ENCODE measurements at places on chromosomes 12 and 14. TPM values are rescaled to one million over a fixed set of nuclear protein-coding genes. Genes with fewer than 3 reads are reported as not detected.

GRCh38 chr12:65878540-65878939 lies 54.3 kb downstream of the HMGA2 start:
- no peak overlapping the region for H3K27ac ChIP-seq
- H3K4me3 ChIP-seq: no peak overlapping the region
- H3K36me3 ChIP-seq: no peaks in the 10 kb centered on the region
- H3K4me1 ChIP-seq: peaks cover 36% of the 10 kb centered on the region
- peaks cover 4% of the 10 kb centered on the region for H3K27me3 ChIP-seq

DNA sequence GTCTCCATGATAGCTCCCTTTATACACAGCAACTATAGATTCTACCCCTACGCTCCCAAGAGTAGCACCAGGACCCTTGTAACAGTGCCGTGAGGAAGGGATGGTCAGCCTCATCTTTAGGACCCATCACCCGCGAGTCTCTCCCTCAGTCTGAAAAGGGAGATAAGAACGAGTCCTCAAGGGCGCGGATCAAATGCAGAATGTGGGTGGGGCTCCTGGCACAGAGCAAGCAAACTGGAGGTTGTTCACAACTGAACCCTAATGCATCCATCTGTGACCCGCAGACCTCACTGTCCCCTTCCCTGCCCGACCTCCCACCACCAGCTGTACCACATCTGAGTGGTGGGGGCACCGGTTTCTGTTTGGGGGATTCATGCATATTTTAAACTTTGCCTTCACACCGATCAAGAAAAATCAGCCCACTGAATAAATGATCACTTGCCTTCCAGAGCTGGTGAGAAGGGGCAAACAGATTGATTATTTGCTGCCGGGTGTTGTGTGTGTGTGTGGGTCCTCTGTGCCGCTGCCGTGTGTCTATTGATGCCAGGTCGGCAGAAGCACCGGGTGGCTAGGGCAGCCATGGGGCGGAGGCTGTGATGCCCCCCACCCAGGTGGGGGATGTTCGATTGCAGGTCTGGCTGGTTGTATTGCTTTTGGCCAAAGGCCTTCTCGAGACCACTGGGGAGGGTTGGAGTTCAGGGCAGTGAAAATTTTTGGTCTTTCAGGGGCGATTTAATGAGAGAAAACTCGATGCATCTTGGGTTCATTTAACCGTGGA lies 35.7 kb upstream of the BEGAIN start:
- no peak for DNase-seq
- H3K27ac ChIP-seq: no peak overlapping the region
- peaks cover 12% of the 10 kb centered on the region for H3K27me3 ChIP-seq

- no peak overlapping the region for H3K27ac ChIP-seq
- no peaks in the 10 kb centered on the region for H3K36me3 ChIP-seq
- no peaks in the 10 kb centered on the region for H3K4me1 ChIP-seq
Observed at GRCh38 chr12:76523408-76523807, 36.2 kb downstream of the OSBPL8 start.

DNA sequence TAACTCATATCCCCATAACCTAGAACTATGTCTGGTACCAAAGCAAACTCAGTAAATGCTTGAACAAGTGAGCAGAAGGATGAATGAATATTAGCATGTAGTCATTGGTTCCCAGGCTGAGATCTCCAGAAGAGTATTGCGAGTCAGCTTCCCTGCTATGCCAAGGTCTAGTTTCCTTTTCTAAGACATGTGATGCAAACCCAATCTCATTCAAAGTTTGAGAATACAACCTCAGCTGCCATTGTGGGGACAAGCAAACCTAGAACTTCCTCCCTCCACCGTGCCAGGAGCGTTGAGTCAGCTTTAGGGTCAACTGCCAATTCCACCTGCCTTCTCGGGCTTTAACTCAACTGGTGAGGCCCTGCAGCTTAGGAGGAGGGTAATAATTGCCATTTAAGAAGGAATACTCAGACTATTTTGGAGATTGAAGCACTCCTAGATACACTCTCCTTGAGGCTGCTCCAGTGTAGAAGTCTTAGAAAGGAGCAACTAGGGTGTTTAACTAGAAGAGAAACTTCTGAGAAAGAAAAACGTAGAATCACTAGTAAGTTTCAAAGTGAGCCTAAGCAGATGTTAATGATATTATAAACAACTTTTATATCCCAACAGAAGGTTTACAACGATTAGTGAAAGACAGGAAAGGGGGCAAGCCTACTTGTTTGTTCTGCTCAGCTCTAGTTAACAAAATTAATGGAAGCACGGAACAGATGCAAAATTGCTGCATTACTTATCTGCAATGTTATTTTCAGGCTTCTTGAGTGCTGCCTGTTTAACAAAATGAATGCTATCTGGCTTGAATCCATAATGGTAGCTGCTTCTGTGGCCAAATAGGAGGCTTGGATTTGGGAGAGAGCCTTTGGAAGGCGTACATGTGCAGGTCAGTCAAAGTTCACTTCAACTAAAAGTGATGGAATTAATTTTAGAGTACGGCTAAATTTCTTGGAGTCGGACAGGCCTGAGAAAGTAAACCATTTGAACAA lies 96.9 kb downstream of the HELB start:
- H3K36me3 ChIP-seq: no peaks in the 10 kb centered on the region
- H3K27me3 ChIP-seq: 0 out of 2 replicates have a peak, but pooled peaks cover 3% of the 10 kb centered on the region
- H3K27ac ChIP-seq: no peak overlapping the region
- no peaks in the 10 kb centered on the region for H3K4me1 ChIP-seq
- no peak overlapping the region for H3K4me3 ChIP-seq
- DNase-seq: no peak

DNA sequence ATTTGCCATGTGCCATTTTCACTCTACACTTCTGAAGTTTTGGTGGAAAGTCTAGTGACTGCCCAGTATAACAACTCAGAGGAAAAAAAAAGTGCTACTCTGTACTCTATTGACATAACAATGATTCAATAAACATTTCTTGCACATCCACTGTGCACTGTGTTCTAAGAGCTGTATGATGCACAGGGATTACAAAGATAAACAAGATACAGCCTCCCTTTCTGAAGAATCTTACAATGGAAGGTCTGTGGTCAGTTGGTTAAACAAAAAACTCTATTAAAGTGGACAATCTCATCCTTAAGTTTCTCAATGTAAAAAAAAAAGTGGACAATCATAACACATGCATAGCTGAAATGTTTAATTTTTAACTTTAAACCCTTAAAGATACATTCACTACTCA lies 105.7 kb upstream of the RASSF8 start:
- DNase-seq: peak; percentile 76
- H3K36me3 ChIP-seq: no peaks in the 10 kb centered on the region
- peaks cover 13% of the 10 kb centered on the region for H3K4me1 ChIP-seq
- no peaks in the 10 kb centered on the region for H3K27me3 ChIP-seq

DNA sequence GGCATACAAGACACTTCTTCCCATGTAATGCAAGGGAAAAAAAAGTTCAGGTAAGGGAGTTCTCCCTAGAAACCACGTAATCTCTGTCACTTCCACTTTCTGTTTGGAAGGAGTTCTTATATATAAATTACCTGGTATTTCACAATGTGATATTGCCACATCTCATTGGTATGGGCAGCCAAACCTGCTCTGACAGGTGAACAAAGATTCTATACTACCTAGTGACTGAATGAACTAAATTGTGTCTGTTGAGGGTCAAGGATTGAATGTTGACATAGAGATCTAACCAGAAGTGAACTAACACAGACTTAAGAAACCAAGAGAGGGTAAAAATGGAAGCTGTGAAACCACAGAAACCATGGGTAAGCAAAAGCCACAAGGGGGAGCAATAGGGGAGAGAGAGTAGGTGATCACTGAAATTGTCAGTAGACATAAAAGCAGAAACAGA lies 161.3 kb downstream of the RPL10L start:
- H3K4me1 ChIP-seq: no peaks in the 10 kb centered on the region

GRCh38 chr12:48671231-48671856 lies 10.7 kb downstream of the KANSL2 start:
- DNase-seq: no peak
- no peak overlapping the region for H3K27ac ChIP-seq
- no peaks in the 10 kb centered on the region for H3K27me3 ChIP-seq
- no peak overlapping the region for H3K4me3 ChIP-seq
- H3K4me1 ChIP-seq: peaks cover 4% of the 10 kb centered on the region

DNA sequence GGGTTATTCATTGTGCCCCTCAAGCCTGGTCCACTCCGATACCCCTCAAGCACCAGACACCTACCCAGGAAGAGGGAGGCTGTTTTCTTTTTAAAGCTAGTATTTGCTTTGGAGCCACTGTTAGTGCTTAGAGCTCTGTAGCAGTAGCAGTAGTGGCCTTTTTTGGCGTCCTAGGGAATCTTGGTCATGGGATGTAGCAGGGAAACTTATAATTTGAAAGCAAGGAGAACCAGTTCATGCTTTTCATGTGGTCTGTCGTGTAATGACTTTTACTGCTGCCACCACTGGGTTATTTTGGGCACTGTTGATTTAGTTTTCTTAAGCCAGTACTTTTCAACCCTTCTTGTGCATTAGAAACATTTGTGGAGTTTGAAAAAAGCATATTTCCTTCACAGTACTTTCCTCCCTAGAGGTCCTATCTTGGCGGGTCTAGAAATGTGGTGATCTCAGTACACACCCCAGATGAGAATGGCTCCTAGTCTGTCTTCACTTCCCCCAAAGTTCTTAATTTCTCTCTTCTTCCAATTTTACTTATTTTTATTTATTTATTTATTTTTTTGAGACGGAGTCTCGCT lies 49.7 kb downstream of the MARK3 start:
- DNase-seq: no peak
- no peaks in the 10 kb centered on the region for H3K4me1 ChIP-seq
- H3K27ac ChIP-seq: no peak overlapping the region
- no peak overlapping the region for H3K4me3 ChIP-seq

- H3K27me3 ChIP-seq: no peaks in the 10 kb centered on the region
- H3K4me3 ChIP-seq: no peak overlapping the region
- DNase-seq: peak; percentile 87
- no peaks in the 10 kb centered on the region for H3K36me3 ChIP-seq
- peaks cover 66% of the 10 kb centered on the region for H3K4me1 ChIP-seq
Observed at GRCh38 chr12:27615331-27615891, 80.8 kb upstream of the REP15 start.

GRCh38 chr14:100370003-100370402 lies 46.9 kb downstream of the SLC25A47 start:
- DNase-seq: no peak
- no peak overlapping the region for H3K27ac ChIP-seq
- peaks cover 16% of the 10 kb centered on the region for H3K4me1 ChIP-seq
- no peaks in the 10 kb centered on the region for H3K27me3 ChIP-seq
- peaks cover 66% of the 10 kb centered on the region for H3K36me3 ChIP-seq
- H3K4me3 ChIP-seq: no peak overlapping the region

- H3K27ac ChIP-seq: peak overlapping the region; percentile 40
- H3K36me3 ChIP-seq: no peaks in the 10 kb centered on the region
- peaks cover 51% of the 10 kb centered on the region for H3K4me1 ChIP-seq
- no peak overlapping the region for H3K4me3 ChIP-seq
Observed at GRCh38 chr14:71478542-71478941, 453.7 kb upstream of the RGS6 start.

DNA sequence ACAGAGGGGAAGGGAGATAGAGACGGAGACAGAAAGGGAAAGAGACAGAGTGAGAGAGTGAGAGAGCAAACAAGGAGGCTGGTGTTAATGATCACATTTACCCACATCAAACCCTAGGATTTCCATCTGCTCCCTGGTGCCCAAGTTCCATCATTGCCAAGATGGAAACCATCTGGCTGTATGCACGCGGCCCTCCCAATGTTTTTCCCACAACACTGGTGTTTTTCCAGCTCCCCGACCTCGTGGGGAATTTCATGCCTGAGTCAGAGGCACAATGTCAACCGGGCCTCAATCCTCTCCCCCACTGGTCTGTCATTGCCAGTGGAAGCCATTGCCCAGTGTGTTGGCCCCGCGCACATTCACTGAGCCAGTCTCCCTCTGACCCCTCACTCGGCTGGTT lies 19.9 kb upstream of the BDKRB2 start:
- no peaks in the 10 kb centered on the region for H3K36me3 ChIP-seq
- H3K27me3 ChIP-seq: no peaks in the 10 kb centered on the region
- H3K4me1 ChIP-seq: peaks cover 29% of the 10 kb centered on the region

DNA sequence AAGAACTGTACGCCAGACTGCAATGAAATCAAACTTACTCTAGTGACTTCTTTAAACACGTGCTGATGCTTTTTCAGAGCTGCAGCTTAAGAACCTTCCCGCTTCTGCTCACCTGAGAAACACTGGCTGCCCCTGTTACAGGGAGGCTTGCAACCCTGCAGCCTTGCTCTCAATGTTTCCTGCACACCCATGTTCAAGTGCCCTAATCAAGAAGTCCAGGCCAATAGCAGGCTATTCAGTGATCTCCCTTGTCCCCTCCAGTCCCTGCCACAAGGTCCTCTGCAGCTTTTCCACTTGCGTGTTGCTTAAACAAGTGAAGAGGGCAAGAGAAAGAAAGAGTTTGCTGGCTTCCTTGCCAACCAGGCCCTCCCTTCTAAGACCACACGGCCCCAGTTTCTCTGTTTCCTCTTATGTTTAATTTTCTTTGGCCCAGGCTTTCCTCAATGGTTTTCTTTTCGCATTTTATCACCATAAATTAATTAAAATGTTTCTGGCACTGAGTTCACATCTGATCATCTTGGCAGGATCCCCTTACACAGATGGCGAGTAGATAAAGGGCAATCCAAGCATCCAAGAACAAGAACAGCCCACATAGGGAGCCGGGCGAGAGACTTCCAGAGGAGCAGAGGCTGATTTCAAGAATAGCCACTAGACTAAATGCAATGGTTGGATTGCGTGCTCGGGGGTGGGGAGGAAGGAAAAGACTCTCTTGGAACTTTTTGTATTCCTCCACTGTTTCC lies 82.3 kb upstream of the CDKN3 start:
- H3K27me3 ChIP-seq: no peaks in the 10 kb centered on the region
- no peak for DNase-seq
- no peak overlapping the region for H3K4me3 ChIP-seq
- H3K4me1 ChIP-seq: peaks cover 15% of the 10 kb centered on the region
- H3K27ac ChIP-seq: no peak overlapping the region

DNA sequence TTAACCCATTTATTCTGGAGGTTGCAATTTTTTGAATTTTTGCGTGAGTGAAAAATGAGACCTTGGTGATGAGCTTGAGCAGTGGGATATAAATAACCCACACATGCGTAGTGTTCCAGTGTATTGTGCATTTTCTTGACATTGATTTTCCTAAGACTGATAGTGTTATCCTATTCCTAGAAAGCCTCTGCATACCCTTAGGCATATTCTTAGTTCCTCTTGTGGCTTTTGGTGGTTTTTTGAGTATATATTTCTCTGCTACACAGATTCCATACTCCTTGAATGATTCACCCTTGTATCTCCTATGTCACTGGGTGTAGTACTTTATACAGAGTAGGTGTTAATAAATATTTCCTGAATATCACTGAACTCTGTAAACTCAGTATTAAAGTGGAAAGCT lies 363.4 kb upstream of the PDE3A start:
- H3K27me3 ChIP-seq: no peaks in the 10 kb centered on the region
- H3K36me3 ChIP-seq: no peaks in the 10 kb centered on the region
- no peak overlapping the region for H3K4me3 ChIP-seq
- H3K4me1 ChIP-seq: no peaks in the 10 kb centered on the region
- DNase-seq: no peak

GRCh38 chr14:90839024-90839888 lies 23.0 kb upstream of the TTC7B start:
- DNase-seq: peak; percentile 15
- H3K27ac ChIP-seq: no peak overlapping the region
- no peak overlapping the region for H3K4me3 ChIP-seq

LMBR1L gene
- total RNA-seq: 16.0 TPM

DPPA3 gene
- total RNA-seq: not detected

CABP1 gene
- not detected for total RNA-seq

OASL gene
- total RNA-seq: not detected

SLC17A8 gene
- total RNA-seq: not detected

Measured in SJSA1 (cell line).